HS-27A (cell line): ENCODE measurements at places on chromosomes 7 and 10.

DNA sequence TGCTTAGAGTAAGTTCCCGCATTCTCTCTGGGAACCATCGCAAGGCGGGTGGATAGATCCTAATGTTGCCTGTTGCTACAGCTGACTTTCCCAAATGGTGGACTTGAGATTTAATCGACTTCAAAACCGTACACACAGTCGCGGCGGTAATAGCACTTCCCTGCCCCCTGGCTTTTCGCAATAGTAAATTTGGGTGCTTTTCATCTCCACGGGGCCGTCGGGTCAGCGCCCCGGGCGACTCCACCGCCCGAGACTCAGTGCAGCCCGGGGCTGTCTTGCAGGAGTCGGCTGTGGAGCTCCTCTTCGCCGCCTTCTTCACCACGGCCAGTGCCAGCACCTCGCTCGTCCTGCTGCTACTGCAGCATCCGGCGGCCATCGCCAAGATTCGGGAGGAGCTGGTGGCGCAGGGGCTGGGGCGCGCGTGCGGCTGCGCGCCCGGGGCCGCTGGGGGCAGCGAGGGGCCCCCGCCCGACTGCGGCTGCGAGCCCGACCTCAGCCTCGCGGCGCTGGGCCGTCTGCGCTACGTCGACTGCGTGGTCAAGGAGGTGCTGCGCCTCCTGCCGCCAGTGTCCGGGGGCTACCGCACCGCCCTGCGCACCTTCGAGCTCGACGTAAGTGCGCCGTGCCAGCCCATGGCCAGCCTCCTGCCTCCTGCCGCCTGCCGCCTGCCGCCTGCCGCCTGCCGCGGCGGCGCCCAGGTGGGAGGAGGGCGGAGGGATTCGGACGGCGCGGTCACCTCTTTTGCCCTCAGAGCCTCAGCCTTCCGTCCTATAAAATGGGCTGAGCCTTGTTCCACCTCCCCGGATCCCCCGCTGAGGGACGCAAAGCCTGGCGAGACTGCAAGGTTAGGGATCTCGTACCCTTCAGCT is 5.3 kb downstream of the CYP26C1 start:
- no peak for DNase-seq

GRCh38 chr7:251446-252175 is 38.4 kb upstream of the FOXL3 start:
- DNase-seq, result no peak

DNA sequence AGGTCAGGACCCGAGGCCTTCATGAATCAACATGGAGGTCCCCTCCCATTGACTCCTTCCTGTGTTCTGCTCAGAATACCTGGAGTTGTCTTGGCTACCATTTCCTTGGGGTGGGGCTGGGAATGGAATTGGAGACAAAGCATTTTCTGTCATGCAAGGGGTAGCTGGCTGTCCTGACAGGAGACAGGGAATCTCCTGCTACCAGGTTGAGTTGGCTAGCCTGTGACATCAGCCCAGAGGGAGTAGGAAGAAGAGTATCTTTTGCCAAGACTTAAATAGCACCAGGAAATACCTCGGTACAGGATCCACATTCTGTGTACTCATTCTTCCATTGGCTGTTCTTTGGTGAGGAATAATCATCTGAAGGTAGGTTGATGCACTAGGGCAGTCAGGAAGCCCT is 4.9 kb downstream of the ZDHHC16 start:
- no peak for DNase-seq

DNA sequence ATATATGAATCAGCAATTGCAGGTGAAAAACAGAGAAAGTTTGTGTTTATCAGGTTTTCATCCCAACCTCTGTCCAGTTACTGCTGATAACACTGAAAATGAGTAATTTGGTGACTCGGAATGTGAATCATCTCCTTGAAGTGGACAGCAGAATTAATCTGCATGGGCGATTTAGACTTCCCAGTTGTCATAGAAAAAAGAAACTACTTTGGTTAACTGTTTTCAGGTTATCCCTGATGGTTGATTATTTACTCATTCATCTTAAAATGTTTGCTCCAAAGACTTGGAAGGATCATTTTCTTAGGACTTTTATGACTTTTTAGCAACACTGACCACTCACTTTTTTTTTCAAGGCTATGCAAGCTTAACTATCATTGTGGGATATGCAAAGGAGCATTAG is 504.1 kb upstream of the ANKRD30A start:
- DNase-seq, result no peak

DNA sequence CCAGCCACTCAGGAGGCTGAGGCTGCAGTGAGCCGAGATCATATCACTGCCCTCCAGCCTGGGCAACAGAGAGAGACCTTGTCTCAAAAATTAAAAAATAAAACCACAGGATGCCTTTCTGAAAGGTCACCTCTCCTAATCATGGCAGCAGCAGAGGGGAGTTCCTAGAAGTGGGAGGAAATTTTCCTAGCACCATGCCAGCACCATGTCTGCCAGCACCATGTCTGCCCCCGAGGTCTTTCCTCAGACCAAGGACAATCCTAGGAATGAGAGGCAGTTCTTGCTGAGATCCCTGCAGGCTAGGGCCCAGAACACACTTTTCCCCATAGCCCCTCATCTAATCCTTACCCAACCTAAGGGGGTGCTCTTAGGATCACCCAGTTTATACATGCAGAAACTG is 22.3 kb upstream of the INMT start:
- DNase-seq, result no peak

GRCh38 chr7:154183482-154183881 is 131.3 kb downstream of the DPP6 start:
- no peak for DNase-seq

GRCh38 chr7:26538689-26539088 is 247.0 kb downstream of the SNX10 start:
- no peak for DNase-seq

- no peak for DNase-seq
Observed at GRCh38 chr10:113631684-113632367, 32.0 kb downstream of the NRAP start.

- DNase-seq, result no peak
Observed at GRCh38 chr10:25072786-25073185, 56.4 kb downstream of the THNSL1 start.

- DNase-seq, result no peak
Observed at GRCh38 chr7:70005891-70006260, 407.6 kb downstream of the AUTS2 start.

- no peak for DNase-seq
Observed at GRCh38 chr7:34497153-34497777, 160.8 kb upstream of the NPSR1 start.

DNA sequence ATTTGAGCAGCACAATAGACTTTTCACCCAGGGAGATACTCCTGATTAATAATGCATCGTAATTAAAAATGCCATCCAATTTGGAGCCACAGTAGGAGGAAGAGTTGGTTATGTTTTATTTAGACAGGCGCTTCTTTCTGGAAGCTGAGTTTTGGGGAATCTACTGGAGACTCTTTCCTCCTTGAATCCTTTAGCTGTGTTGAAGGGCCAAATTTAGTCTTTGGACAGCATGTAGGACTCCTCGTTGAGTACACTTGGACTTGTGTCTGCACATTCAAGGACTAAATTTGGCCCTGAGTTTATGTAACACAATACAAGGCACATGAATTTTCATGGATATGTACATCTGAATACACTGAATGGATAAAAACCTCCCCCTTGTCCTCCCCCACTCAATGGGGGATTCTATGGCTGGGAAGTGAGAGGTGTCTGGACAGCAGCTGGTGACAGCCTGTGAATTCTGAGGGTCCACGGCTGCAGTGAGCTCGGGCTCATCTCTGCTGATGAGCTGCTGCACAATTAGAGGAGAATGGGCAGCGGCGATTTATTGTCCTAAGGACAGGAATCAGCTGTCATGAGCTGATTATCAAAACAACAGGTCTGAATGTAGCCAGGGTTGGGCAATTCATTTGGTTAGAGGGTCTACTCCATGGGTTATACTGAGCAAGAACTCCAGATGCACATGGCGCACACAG is 95.2 kb downstream of the PRTFDC1 start:
- no peak for DNase-seq

DNA sequence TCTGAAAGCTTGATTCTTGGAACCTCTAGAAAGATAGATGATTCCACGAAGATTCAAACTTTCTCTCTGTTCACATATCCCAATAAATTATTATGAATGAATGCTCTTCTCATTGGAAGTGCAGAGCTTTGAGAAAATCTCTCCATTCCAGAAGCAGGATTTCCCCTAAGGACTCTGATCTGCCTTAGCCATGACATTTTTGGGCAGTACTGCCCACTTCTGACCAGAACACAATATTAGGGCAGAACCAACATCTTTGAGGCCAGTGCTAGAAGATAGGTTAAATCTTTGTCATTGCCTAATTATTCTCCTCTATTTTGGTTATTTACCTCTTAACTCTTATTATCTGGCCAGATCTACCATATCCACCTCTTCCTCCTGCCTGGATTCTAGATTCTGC is 49.9 kb downstream of the ARMC3 start:
- DNase-seq, result no peak

DNA sequence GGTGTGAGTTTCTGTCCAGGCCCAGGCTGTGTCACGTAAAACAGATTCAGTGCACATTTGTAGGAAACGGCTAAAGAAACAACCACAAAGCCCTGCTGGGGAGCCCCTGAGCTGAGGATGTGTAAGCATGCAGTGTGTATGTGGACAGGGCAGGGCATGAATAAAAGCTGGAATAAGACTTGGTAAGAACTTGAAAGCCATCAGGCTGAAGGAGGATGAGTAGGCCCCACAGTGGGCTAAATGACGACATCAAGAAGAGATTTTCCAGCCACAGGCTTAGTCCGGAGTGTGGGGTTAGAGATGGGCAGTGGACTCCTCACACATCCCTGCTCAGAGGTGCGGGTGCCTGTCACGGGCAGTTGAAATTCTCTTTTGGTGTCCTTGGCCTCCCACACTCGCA is 270.7 kb upstream of the BMPER start:
- DNase-seq, result no peak

GRCh38 chr7:110841840-110842545 is 248.9 kb upstream of the LRRN3 start:
- DNase-seq, result no peak

- DNase-seq, result no peak
Observed at GRCh38 chr7:24702755-24703154, 54.5 kb downstream of the GSDME start.

DNA sequence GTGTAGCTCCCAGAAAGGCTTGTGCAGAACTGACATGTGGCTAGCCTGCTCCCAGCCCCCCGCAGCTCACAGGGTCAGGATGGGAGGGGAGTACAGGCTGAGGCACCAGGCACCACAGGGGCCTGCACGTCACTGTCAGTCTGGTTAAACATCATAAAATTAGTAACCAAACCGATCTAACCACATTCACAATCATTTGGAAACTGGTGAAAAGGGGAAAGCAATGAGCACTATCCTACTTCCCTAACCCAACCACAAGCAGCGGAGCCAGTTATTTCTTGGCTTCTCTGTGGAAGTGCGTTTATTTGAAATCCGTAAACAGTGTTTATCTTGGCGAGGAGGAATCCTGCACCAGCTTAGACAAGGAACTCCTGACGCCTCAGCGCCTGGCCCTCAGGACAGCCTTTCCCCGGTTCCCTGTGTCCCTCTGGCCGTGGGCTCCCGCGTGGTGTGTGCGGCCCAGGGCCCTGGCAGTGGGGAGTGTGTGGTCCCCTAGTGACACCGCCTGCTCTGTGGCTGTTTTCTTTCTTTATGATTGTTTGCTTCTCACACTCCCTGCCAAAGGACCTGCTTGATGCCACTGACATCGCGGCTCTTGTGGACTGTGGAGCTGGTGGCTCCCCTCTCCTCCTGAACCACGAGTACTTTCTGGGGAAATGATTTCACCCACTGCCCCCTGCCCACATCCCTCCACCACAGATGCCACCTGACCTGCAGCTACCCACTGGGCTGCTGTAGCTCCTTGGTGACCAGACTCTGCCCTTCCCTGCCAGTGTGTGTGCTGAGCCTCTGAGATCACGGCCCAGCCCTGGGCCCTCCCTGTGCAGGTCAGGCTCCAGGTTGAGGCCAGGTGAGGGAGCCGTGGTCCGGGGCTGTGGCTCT is 38.0 kb downstream of the INPP5A start:
- no peak for DNase-seq

GRCh38 chr10:1153251-1153763 is 97.1 kb downstream of the WDR37 start:
- DNase-seq, result no peak

DNA sequence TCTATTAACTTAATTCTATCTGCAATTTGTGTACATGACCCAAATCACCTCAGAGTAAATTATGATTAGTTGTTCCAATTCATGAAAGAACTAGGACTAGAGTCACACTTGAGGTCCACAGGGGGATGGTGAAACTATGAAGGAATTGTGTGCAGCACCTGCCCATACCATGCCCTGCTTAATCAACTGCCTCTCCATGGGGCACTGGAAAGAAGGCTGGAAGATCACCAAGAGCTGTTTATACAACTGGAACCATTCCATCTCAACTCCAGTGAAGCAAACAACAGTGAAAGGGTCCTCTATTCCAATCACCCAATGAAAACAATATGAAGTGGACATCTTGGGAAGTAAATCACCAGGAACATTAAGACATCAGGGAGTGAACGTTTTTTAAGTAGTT is 98.7 kb upstream of the SEMA3D start:
- no peak for DNase-seq

- DNase-seq, result no peak
Observed at GRCh38 chr10:71134732-71135211, 77.6 kb upstream of the UNC5B start.

DNA sequence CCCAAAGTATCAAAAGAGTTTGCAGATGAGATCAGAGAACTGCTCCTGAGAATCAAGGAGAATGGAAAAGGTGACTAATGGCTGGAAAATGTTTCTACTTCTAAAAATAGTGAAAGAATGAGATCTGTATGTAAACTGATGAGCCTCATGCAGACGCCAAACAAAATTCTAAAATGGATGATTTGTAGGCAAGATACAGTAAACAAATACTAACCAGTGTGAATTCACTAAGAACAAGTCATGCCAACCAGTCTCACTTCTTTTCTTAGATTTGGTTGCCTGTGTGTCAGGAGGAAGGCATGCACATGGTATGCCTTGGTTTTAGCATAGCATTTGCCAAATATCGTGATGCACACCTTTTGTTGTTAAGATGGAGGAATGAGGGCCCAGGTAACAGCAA is 94.9 kb upstream of the PIK3CG start:
- DNase-seq, result no peak

DNA sequence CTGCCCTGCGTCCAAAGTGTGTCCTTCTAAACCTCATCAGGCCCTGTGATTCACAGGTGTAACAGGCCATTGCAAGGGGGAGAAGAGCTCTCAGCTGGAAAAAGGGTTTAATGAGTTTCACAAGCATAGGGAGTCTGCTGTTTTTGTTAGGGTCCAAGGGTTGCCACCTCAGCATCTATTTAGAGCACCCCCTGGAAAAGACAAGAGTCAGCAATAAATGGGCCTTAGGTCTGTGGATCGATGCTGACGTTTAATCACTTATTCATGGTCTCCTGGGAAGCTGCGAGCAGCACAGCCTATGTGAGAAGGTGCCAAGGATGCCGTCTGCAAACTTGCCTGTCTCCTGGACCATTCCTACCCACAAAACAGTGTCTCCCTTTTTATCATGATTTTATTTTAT is 78.4 kb upstream of the BAIAP2L1 start:
- no peak for DNase-seq

DNA sequence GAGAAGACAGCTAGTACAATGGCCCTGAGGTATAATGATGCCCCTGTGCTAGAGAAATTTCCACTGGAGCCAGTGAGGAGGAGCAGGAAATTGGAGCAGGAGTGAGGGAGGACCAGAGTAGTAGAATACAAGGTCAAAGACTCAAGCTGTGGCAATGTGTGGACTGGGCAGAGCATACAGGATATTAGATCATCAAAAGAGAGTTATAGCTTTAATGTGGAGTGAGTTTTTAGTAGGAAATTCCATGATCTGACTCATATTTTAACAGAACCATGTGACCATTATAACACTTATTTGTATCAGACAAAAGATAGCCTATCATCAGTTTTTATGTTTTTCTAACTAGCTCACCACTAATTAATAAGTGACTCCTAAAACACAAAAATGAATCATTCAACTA is 154.1 kb downstream of the DGKB start:
- no peak for DNase-seq
